ENCODE measurements at places on chromosomes 16 and 17.

GRCh38 chr16:26335236-26335853 lies 643.6 kb downstream of the HS3ST4 start:
- DNase-seq = no peak

DNA sequence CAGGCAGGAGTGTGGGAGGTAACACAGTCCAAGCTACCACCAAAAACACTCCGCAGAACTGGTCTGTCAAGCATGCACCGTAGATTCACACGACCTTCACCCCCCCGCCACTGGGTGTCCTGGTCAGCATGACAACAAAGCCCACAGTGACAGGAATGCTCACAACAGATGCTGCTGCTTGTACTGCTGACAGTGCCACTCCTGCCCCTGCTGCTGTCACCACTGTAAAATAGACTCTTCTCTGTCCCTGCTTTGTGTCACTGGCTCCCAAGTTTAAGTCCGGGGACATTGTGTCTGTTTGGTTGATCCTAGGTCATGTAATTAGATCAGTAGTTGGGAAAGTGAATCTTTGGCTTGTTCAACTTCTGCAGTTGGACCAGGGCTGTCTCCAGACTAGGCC lies 7.0 kb upstream of the ODF4 start:
- no peak for DNase-seq

DNA sequence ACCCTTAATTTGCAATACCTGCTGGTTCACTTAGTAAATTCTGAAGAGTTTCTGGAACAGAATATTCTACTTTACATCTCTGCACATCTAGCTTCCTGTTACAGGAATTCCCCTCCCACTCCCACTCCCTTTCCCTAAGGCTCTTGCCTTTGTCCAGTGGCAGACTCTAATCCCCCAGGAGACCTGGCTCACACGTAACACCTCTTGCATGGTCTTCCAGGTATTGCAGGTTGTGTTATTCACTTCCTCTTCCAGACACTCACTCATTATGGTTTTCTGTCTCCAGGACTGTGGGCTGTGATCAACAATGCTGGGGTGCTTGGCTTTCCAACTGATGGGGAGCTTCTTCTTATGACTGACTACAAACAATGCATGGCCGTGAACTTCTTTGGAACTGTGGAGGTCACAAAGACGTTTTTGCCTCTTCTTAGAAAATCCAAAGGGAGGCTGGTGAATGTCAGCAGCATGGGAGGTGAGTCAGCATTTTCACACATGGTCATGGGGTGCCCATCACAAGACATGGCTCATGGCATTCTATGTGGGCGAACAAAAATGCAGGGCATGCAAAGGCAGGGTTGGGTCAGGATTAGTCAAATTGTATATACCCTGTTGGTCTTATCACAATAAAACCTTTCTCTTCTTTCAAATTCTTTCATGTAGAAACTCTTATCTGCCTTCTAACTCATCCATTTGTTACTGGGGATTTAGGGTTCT lies 35.8 kb downstream of the HSD17B2 start:
- no peak for DNase-seq

GRCh38 chr17:82636626-82637598 lies 11.3 kb downstream of the WDR45B start:
- no peak for DNase-seq

DNA sequence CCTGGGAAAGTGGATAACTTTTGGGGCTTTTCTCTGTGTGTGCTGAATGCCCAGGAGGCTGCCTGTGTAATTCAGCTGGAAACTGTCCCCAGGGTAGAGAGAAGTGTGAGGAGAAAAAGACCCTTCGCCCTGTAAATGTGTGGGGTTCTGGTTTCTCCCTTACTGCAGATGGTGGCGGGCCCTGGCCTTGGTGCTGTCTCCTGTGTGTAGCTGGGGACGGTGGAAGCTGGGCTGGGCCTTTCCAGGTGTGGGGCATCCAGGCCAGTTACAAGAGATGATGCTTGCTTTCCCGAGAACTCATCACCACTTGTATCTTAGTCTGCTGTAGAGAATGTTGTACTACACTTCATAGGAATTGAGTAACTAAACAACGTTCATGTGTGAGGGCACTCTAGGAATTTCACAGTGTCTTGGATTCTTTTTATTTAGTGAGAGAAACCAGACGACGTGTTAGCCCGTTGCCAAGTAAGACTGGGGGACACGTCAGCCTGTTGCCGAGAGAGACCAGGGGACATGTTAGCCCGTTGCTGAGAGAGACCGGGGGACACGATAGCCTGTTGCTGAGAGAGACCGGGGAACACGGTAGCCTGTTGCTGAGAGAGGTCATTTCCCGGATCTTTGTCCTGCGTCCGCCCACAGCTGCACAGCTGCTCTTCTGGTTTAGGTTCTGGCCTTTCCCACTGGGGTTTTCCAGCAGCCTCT lies 43.1 kb downstream of the TBCD start:
- DNase-seq = no peak

- DNase-seq = no peak
These were observed 217.6 kb upstream of the CA10 start for GRCh38 chr17:52376137-52376536.
